ENCODE measurements at places on chromosomes 16 and 17.
A peak's percentile ranks its signal among the peaks of the same experiment; 100 is the strongest.

DNA sequence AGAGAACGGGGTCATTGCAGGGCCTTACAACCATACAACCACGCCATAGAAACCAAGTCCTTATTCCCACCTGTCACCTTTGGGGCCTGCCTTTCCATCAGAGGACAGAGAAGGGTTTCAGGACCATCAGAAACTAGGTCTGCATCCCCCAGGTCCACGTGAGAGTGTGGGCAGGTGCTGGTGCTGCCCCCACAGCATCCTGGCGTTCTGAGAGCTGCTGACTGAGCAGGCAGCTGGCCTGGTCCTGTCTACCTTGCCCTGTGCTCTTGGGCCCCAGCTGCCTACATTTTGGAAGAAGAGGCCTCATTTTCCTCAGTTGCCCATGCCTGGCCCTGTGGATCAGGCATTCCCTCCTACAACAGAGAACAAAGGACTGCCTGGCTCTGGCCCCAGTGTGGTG, 21.6 kb downstream of the ZNF276 start:
- DNase-seq, result no peak

DNA sequence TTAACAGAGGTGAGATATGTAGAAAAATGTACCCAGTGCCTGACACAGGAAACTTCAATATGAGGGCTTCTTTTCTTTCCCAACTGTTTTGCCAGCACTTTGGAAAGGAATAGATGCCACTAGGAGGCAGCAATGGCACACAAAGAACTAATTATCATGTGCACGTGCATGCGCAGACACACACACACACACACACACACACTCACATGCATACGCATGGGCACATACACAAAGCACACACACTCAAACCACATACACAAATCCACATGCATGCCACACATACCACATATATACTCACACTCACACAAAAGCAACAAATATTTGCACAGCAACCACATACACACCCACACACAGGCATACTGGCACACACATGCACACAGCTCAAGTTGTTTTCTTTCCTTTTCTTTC, 8.8 kb upstream of the CEP112 start:
- peak; percentile 33 for DNase-seq

DNA sequence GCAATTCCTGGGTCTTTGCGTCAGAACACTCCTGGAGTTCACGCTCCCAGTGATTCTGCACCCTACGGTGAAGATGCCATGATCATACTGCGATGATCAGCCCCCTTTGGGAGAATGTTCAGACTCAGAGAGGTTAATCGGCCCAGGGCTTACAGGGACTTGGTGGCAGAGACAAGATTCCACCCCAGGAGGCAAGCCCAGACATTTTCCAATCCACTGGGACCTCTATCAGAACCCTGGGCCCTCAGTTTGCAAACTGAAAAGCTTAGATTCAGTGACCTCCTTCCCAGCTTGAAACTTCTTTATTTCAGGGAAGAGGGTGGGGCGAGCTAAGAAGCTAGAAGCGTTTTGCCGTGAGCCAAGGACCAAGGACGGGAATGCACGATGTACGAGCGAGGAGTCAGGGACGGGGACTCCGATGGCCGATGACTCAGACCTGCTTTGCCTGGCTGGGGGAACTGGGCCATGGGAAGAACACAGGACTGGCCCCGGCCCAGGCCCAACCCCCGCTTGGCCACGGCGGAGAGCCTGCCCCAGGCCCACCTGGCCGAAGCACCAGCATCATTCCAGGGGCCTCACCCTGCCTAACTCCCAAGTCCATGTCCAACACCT, 34.7 kb downstream of the SOCS3 start:
- DNase-seq, result no peak

DNA sequence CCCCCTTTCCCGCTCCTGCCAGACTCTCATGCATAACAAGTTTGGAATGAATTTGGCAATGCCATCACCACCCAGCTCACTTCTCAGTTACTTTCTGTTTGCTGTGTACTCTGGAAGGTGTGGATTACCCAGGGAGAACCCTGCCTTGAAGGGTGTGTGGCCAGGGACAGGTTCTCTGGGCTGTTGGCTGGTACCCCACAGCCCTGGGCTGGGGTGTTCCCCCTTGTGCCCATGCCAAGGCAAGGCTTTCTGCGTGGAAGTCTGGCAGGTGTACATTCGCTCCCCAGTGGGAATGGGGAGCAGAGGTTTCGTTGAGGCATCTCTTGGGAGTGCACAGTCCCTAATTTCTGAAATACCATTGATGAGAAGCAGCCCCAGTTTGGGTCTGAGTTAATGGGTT, 187.7 kb downstream of the CCDC182 start:
- no peak for DNase-seq

DNA sequence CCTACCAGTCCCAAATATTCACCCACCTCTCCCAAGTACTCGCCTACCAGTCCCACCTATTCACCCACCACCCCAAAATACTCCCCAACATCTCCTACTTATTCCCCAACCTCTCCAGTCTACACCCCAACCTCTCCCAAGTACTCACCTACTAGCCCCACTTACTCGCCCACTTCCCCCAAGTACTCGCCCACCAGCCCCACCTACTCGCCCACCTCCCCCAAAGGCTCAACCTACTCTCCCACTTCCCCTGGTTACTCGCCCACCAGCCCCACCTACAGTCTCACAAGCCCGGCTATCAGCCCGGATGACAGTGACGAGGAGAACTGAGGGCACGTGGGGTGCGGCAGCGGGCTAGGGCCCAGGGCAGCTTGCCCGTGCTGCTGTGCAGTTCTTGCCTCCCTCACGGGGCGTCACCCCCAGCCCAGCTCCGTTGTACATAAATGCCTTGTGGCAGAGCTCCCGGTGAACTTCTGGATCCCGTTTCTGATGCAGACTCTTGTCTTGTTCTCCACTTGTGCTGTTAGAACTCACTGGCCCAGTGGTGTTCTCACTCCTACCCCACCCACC, 29.8 kb downstream of the POLR2A start:
- DNase-seq, result no peak

DNA sequence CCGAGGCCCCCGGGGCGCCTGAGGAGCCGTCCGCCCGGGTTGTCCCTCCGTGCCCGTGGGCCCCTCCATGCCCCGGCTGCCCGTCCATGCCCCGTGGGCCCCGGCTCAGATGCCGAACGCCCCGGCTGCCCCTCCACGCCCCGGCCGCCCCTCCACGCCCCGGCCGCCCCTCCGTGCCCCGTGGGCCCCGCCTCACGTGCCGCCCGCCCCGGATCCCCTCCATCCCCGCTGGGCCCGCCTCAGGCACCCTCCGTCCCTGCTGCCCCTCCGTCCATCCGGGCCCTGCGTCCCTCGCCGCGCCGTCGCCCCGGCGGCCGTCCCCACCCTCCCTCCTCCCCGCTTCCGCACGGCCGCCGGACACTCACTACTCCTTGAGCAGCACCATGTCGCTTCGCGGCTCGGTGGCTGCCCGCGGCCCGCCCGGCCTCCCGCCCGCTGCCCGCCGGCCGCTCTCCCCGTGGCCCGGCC, 382 bp downstream of the PITPNA start:
- DNase-seq, result no peak
